ENCODE measurements at places on chromosomes 6 and 20.

GRCh38 chr6:17621003-17621402, 20.9 kb downstream of the FAM8A1 start:
- no peak for DNase-seq

GRCh38 chr6:150001295-150002008, 23.9 kb downstream of the RAET1L start:
- DNase-seq: no peak

DNA sequence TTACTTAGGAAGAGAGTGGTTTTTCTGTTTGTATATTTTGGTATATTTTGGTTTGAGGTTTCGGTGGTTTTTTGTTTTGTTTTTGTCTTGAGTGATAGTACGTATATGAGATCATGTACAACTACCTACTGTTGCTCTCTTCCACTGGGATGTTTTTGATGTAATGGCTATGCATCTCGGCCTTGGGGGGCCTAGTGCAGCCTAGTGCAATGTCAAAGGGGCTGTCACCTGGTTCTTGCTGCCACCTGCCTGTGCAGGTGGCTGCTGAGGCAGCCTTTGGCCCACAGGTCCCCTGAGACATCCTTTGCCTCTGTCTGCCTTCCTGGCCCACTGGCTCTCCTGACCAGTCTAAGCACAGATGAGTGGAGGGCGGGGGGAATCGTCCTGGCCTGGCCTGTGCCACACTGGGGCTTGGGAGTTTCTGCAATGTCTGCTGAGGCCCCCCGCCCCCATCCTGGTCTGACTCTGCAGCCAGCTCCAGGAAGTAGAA, 546.6 kb downstream of the CD83 start:
- no peak for DNase-seq

DNA sequence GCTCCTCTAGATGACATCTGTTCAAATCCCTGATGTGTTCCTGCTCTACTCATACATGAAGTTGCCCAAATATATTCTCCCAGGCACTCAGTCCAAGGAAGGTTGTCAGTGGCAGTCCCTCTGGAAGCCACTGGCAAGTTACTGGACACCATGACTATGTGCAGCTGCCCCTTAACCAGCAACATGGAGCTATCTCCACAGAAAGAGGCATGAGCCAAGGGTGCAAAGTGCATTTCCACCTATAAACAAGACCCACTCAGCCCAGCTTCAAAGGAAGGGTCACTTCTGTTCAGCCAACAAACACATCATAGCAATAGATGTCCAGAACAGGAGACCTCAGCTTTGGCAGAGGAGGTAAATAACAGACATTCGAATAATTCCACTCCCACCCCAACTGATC, 217.6 kb upstream of the PMEPA1 start:
- DNase-seq: no peak

GRCh38 chr6:93013054-93013453, 406.3 kb downstream of the EPHA7 start:
- no peak for DNase-seq

DNA sequence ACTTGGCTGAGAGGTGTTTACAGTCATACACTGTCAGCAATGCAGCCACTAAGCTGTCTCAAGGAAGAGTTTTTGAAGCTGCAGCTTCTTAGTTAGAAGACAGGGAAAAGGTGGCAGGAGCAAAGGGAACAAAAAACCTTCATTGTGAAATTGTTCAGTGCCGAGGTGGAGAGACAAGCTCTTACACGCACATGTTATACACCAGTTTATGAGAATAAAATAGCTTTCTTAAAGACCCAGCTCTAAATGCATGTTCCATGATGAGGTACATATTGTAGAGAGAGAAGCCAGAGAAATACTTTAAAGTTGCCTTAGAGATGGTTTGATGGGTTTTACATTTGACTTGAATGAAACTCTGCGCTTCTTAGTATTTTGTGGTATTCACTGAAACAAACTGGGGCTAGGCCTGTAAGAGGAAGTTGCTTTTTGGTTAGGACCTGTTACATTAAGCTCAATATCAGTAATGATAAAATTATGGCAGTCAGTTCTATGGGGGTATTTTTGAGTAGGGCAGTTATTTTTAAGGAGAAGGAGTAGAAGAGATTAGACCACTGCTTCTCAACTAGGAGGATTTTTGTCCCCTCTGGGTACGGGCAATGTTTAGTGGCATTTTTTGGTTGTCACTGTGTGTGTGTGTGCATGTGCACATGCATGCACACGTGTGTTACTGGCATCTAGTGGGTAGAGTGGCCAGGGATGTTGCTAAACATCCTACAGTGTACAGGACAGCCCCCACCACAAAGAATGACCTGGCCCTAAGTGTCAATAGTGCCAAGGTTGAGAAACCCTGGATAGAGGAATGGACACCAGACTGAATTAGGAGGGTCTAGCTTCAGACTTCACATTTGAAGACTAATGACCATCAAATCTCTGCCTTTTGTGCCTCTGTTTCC, 9.8 kb downstream of the NEDD9 start:
- no peak for DNase-seq

- no peak for DNase-seq
These were observed 70.9 kb upstream of the ASCC3 start for GRCh38 chr6:100952006-100952405.

- no peak for DNase-seq
These were observed 3.6 kb upstream of the PRL start for GRCh38 chr6:22300273-22300998.

GRCh38 chr6:89993411-89993810, 99.1 kb downstream of the GJA10 start:
- no peak for DNase-seq

Measured in activated CD4-positive, CD25-positive, alpha-beta regulatory T cell treated with anti-CD3 and anti-CD28 coated beads, Interleukin-2, amount 50 U/mL, for 16 hours (primary cell).